ENCODE measurements at places on chromosomes 5 and 9. TPM values are rescaled to one million over a fixed set of nuclear protein-coding genes. Genes with fewer than 3 reads are reported as not detected.

The PNPLA7 gene
- 10.7 TPM for total RNA-seq

The PCDHGA5 gene
- 5.3 TPM for total RNA-seq

The PRLR gene
- total RNA-seq: 0.40 TPM

The MLLT3 gene
- 15.4 TPM for total RNA-seq

DNA sequence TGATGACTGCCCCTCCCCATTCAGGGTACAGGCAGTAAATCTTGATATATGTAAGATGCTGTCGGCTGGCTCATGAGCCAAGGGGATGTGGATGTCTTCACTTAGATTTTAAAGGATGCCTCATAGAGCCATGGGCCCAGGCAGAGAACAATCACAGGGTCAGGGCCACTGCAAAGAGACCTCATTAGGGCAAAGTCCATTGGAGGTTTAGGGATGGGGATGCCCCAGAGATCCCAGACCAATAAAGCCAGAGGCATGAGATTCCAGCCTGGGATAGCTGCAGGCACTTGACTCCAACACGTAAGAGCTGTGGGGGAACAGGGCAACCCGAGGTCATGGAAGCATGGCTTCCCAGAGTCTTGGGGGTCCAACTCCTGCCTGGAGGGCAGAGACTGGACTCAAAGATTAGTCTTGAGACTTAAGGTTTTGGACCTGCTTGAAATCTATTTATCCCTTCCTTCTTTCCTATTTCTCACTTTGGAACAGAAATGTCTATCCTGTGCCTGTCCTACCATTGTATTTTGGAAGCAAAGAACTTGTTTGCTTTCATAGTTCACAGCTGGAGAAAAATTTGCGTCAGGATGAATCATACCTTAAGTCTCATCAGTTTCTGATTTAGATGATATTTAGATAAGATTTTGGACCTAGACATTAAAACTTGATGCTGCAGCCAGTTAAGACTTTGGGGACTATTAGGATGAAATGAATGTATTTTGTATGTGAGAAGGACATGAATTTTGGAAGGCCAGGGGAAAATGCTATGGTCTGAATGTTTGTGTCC is 101.3 kb upstream of the ADRA1B start:
- no peak for DNase-seq

DNA sequence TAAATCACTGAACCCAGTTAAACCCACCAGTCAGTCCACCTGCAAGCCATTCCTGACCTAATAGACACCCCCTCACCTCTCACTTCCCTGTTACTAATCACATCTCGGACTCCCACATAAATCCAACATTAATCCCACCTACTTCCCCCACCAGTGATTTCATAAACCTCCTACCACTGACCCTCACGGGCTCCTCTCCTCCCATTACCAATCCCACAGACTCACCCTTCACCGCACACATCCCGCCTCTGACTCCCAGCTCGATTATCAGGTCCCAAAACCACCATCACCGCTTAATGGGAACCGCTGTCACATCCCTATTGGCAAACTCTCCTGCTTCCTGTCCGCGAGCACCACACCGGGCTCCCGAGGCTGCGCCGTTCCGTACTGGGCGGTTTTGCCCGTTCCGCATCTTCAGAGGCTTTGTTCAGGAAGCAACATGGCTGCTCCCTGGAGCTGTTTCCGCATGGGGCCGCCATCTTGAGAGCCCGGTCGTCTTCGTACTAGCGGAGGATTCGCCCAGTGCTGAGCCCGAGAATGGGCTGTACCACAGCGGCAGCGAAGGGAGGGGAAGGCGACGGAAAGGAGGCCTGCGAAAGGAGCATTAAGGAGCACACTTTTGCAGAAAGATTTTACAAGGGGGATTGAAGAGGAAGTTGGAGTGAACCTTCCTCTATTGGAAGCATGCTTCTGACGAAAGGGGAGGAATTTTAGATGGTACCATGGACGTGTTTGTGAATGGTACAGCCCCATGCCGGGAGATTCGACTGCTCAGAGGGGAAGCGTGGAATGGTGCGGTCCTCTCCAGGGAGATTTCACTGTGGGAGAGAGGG is at the start of gene ZNF300:
ZNF300 (minus strand) TSS at position 502 of the 833 bp plus-strand sequence. CDS start 1,825 bp downstream, outside the sequence.
- DNase-seq: peak; percentile 86

GRCh38 chr5:56974241-56974640 is 22.3 kb upstream of the MIER3 start:
- no peak for DNase-seq

GRCh38 chr9:105714020-105714331 is 19.6 kb downstream of the TMEM38B start:
- no peak for DNase-seq

Measured in left ventricle myocardium superior (tissue), 1 donor.